Left kidney (tissue), 8 donors: ENCODE measurements at places on chromosomes 1 and 21. TPM values are rescaled to one million over a fixed set of nuclear protein-coding genes. Genes with fewer than 3 reads are reported as not detected.

The STUM gene
- polyA plus RNA-seq: 2.6 TPM

The LAPTM5 gene
- polyA plus RNA-seq: 12.7 TPM

The EFNA1 gene
- polyA plus RNA-seq: 56.0 TPM

The CELA3B gene
- polyA plus RNA-seq: 0.38 TPM

The UTP25 gene
- polyA plus RNA-seq: 11.9 TPM

DNA sequence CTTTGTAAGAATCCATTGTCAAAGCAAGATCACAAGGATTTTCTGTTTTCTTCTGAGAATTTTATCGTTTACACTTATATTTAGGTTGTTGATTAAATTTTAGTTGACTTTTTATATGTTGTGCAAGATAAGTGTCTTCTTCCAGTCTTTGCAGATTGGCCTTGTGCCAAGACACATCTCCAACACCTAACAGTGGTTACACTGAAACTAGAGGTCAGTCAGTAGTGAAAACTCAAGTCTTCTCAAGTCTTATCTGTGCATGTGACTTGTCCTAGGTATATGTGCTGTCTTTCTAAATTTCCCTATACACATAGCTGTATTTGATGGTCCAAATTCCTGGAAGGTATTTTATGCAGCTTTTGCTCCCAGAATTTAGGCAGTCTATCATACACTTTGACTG is 1183.2 kb upstream of the B3GALT2 start:
- DNase-seq: no peak

DNA sequence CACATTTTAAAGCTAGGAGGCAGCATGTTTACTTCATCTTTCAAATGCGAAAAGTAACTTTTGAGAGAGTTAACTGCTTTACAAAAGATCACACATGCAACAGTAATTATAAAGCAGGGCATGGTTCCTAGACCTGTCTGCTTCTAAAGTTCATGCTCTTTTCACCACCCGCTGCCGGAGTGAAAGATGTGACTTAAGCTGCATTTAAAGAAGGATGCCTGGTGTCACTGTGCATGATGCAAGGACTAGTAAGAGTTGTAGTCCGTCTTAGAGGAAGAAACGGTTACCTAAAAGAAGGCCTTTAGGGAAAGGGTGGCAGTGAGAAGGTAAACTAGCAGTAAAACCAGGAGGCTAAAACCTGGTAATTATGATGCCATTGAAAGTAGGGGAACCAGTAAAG is 1689.1 kb downstream of the KCNT2 start:
- DNase-seq: no peak

- no peak for DNase-seq
These were observed 188.5 kb downstream of the TGFBR3 start for GRCh38 chr1:91697416-91697815.

- no peak for DNase-seq
These were observed 28.4 kb upstream of the TMEM125 start for GRCh38 chr1:43241413-43241836.

GRCh38 chr21:42698733-42699132 is 45.3 kb downstream of the PDE9A start:
- DNase-seq: no peak

- DNase-seq: no peak
These were observed 9.0 kb downstream of the TTLL10 start for GRCh38 chr1:1182491-1183220.

DNA sequence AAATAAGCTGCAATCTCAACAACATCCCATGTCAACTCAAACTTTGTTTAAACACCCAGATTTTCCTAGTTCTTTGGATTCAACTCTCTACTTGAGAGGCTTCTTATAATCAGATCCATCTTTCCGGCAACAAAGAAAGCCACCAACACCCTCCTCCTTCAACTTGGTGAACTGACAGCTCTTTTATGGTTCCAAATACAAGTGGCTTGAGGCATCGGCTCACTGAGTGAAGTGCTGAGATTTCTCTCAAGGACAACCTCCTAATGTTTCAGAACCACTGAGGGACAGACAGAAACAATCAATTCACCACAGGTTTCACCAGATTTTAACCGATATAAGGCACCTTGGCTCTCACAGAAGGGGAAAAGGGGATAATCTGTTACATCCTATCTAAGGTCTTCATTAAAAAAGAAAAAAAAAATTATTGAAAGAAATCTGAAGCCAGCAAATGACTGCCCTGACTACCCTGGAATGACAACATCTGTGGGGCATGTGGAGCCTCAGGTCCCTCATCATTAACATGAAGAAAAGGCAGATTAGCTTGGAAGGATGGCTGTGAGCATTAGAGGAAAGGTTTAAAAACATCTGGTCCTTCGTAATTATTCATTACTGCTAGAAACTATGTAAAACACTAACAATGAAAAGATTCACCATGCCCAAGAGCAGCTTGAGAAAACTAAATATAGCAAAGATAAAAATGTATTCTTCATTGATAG is 50.9 kb downstream of the PTPN14 start:
- DNase-seq: no peak

DNA sequence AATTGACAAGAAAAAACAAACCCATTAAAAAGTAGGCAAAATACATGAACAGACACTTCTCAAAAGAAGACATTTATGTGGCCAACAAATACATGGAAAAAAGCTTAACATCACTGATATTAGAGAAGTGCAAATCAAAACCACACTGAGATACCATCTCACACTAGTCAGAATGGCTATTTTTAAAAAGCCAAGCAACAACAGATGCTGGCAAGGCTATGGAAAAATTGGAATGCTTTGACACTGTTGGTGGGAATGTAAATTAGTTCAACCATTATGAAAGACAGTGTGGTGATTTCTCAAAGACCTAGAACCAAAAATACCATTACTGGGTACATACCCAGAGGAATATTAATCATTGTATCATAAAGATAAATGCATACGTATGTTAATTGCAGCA is 641.1 kb upstream of the B3GALT2 start:
- no peak for DNase-seq

- no peak for DNase-seq
These were observed 217.3 kb upstream of the FGGY start for GRCh38 chr1:59079434-59080140.

GRCh38 chr21:17406202-17406601 is 106.6 kb upstream of the CXADR start:
- no peak for DNase-seq

DNA sequence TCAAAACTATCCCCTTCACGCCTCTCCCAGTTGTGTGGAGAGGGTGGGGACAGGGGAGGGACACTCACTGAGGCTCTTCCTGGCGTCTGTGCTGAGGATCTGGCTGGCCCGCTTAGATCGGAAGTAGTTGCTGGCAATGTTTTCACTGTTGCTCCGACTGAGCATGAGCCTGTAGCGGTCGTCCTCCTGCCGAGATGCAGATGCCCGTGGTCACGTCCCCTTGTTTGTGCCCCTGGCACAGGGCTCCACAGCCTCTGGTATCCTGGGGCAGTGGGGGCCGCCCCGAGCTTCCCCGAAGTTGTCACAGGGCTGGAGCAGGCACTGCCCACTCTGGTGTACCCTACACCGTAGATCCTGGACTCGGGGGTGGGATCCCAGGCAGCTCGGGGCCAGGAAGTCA is 5.0 kb upstream of the DDOST start:
- DNase-seq: no peak

GRCh38 chr1:159933347-159933746 is 8.0 kb upstream of the TAGLN2 start:
- DNase-seq: no peak

DNA sequence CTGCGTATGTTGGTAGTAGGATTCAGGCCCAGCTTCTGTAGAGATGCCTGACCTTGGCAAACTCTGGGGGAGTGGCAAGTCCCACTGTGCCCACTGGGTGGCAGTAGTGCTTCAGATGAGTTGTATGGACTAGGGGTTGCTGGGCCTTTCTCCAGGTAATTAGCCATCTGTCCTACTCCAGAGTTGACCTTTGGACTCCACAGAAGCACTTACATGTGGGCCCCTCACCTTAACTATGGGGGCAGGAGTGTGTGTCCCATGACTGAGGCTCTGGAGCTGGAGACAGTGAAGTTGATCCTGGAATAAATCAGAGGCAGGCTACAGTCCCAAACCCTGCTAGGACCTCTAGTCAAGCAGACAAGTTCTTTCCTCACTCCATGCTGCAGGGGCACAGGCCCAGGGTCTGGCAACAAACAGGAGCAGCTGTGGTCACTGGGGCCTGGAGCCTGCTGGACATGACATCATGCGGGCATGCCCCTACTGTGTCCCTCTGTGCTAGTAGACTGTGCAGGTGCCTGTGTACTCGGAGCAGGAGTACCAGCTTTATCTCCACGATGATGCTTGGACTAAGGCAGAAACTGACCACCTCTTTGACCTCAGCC is 4.6 kb downstream of the DMAP1 start:
- peak; percentile 79 for DNase-seq

- no peak for DNase-seq
These were observed 23.6 kb upstream of the WASF2 start for GRCh38 chr1:27513528-27513927.

DNA sequence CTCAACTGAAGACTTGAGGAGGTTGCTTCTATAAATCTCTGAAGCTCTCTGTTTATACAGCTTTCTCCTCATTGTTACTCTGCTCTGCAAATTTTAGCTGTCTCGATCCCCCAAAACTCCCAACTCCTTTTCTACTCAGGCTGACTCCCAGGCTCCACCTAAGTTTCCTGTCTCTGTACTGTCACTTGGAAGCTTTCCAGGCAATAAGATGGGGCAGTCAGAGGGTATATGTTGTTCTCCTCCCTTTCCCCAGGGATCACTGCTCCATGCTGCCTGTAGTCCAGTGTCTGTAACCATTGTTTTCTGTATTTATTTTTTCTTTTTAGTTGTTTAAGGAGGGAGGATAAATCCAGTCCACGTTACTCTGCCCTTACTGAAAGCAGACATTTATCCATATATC is 13.4 kb downstream of the TSNAX start:
- no peak for DNase-seq

DNA sequence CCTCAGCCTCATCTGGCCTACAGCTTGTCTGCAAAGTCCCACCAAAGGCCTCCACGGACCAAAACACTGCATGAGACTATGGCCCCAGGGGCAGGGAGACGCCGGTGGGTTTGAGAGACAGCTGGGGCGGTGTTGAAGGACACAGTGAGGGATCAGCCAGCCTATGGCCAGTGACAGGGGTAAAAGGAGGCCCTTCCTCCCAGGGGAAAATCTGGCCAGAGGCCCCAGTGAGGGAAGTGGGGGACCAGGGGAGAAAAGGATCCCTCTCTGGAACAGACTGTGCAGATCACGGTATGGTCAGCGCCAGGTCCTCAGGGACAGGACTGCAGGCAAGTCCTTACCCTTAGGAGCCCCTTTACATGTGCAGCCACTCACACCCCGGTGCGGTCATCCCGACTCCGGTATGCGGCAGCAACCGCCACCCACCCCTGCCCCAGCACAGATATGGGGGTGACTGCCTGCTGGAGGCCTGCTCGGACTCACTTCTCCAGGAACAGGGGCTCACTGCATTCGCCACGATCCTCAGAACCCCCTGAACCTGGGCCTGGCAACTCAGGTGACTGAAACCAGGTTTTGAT is 1.3 kb downstream of the CERS2 start:
- no peak for DNase-seq

DNA sequence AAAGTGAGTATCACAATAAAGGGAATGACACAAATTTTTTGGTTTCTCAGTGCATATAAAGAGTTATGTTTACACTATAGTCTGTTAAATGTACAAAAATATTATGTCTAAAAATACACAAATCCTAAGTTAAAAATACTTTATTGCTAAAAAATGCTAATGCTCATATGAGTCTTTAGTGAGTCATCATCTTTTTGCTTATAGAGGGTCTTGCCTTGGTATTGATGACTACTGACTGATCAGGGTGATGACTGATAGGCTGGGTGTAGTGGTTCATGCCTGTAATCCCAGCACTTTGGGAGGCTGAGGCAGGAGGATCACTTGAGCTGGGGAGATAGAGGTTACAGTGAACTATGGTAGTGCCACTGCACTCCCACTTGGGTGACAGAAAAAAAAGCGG is 12.9 kb upstream of the NUF2 start:
- no peak for DNase-seq

GRCh38 chr21:42556960-42557359 is 43.3 kb downstream of the SLC37A1 start:
- DNase-seq: no peak

GRCh38 chr21:41650526-41651145 is 116.2 kb downstream of the RIPK4 start:
- DNase-seq: no peak

DNA sequence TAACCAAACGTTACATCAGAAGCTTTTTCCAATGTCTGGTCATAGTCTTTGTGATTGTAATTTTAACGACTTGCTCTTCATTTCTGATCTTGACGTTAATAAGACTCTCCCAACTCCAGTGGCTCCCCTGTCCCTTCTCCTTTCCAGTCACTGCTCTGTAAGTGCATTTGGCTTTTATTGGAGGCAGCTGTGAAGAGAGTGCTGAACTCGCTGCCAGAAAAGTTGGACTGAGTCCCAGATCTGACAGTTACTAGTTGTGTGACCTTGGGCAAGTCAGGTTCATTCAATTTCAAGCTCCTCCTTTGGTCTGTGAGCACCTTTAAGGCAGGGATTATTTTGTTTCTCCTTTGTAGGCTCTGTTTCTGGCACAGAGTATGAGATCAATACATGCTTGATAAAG is 109.6 kb upstream of the TSPAN2 start:
- no peak for DNase-seq

DNA sequence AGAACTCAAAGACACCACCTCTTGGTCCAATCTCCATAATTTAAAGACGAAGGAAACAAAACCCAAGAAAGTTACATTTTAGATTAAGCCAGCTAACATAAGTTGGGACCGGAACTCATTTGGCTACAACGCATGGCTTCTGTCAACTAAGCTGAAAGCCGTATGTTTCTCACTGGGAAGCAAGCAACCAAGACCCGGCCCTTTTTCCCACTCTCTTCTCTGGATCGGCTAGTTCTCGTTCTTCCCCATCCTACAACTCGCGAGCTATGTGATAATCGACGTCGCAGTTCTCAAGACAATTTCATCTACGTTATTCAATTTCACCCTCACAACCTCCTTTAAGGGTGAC is 601 bp downstream of the CCT8 start:
- no peak for DNase-seq

DNA sequence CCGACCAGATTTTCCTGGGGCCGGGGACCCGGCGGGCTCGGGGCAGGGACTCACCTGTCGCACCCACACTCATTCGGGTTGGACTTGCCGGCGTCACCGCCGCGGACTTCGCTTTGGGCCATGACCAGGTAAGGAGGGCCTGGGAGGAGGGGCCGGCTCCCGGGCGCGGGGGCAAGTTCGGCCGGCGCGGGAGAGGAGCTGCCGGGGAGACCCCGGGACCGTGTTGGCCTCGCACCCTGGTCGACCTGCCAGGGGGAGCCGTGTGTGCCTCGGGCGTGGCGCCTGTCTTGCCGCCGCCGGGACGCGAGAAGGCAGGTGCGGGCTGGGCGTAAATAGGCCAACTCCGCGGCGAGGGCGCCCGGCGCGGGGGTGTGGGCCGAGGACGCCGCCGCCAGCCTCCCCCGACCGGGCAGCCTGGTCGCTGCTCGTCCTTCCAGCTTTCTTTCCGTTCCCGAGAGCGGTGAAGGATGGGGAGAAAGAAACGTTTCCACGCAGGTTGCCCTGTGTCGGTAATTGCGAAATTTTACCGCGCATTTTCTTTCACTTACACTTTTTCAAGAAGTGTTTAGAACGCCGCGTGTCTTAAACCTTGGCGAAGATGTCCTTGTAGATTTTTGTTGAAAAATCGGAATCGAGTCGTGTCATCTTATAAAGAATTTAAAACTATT is 558 bp downstream of the USP1 start:
- no peak for DNase-seq
